ENCODE measurements at places on chromosomes 2 and 18. TPM values are rescaled to one million over a fixed set of nuclear protein-coding genes. Genes with fewer than 3 reads are reported as not detected.

The GALNT13 gene
- polyA plus RNA-seq = 0.02 TPM

The SERPINB12 gene
- not detected for polyA plus RNA-seq

The AFF3 gene
- polyA plus RNA-seq = 9.1 TPM

The APOB gene
- 0.02 TPM for polyA plus RNA-seq

The DSC2 gene
- 1.2 TPM for polyA plus RNA-seq
